Occipital lobe (tissue), 3 donors: ENCODE measurements at places on chromosomes 5 and 9.

DNA sequence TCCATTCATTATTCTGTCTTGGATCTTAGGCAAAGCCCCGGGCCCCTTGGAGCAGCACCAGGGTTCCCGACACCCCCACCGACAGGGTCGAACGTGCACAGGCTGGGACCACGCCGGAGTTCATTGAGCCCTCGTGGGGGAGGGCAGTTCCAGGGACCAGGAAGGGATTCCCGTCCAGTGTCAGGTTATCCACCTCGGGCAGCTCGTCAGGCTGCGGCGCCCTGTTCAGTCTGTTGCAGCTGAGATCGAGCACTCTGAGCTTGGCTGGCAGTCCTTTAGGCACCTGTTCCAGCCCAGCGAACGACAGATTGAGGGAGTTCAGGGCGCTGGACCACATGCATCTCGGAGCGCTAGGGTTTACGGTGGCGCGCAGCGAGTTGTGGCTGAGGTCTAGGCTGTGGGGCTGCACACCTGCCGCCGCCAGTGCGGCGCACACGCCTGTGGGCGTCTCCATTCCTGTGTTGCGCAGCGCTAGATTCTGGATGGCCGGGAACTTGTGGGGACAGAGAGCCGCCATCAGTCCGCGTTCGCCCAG lies 1.1 kb downstream of the CD14 start:
- DNase-seq, result no peak

DNA sequence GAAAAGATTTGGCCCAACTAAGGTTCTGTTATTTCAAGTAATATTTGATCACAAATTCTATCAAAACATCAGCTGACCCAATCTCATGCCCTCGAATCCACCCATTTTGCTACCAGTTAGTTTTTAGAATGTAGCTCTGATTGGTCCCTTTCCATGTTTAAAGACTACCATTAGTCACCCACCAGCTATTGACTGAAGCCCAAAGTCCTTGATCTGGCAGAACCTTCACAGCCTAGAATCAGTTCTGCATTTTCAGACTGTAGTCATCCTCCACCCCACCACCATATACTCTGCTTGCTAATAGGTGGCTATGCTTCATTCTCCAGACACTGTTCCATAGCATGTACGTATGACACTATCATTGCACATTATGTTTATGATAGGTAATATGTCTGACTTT lies 182.2 kb upstream of the TARS1 start:
- no peak for DNase-seq

DNA sequence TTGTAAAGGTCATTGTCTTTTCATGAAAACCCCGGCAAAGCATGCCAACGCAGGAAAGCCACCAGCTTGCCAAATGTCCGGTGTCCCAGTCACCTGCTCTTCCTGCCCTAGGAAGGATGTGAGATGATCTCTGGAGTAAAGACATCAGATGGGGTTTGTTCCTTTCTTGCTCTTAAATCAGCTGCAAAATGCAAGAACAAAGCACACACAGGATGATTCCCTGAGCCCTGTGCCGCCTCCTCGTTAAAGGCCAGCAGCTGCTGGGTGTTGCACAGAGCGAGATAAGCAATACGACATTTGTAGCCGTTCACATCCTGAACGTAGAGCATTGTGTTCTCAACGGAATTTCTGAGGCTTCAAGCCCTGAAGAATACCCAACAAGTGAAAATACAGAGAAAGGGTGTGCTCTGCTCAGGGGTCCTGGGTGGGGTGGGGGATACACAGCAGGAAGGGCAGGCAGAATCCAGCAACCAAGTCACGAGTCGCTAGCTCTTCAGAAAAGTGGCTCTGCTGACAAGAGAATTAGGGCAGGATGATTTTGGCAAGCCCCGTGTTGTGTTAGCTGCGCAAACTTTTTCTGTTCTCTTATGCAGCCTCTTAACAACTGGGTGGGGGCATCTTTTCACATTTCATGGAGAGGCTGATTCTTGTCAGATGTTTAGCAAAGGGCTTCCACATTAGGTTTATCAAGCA lies 229.2 kb upstream of the MAP3K1 start:
- DNase-seq, result no peak

- DNase-seq, result no peak
These were observed 89.5 kb downstream of the APBA1 start for GRCh38 chr9:69582544-69583297.
